Right ventricle myocardium superior (tissue), 1 donor: ENCODE measurements at places on chromosomes 16 and 17. TPM values are rescaled to one million over a fixed set of nuclear protein-coding genes. Genes with fewer than 3 reads are reported as not detected.

DNA sequence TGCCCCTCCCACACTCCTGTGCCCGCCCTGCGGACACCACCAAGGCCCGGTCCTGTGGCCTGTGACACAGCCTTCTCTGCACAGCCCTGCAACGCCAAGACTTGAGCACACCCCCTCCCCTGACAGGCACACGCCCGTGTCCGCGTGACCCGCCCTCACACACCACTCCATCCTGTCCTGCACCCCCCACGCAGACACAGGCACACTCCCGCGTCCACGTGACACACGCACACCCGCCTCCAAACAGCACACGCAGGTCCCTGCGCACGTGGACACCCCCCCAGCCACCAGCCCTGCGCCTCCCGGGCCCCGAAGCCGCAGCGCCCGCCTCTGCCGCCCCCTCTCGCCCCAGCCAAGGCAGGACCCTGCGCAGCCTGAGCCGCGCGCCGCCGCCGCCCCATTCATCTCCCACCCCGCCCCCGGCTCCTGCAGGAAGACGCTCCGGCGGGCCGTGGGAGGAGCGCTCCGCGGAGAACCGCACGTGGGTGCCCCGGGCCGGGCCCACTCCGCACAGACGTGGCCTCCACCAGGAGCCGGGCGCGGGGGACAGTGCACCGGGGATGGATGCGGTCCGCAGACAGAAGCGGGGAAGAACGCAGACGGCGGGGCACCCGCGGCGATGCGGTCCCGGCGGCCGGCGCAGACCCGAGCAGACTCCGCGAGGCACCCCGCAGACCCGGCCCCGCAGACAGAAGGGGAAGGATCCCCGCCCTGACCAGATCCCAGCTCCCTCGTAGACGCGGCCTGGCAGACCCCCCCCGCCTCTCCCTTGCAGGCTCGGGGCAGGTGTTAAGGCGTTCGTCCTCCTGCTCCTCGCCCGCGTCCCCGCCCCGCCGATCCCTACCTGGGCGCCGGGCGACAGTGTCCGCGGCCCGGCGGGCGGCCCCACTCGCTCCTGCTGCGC is 506 bp downstream of the CAMKK1 start:
- peak; percentile 85 for DNase-seq

Gene TNP2
- total RNA-seq: not detected

Gene GPR179
- total RNA-seq: 0.16 TPM

Gene ZP2
- total RNA-seq: not detected

- DNase-seq: peak; percentile 51
Observed at GRCh38 chr16:67451704-67452435, 20.9 kb downstream of the HSD11B2 start.

- no peak for DNase-seq
Observed at GRCh38 chr16:81384006-81384405, 60.6 kb upstream of the CMIP start.

DNA sequence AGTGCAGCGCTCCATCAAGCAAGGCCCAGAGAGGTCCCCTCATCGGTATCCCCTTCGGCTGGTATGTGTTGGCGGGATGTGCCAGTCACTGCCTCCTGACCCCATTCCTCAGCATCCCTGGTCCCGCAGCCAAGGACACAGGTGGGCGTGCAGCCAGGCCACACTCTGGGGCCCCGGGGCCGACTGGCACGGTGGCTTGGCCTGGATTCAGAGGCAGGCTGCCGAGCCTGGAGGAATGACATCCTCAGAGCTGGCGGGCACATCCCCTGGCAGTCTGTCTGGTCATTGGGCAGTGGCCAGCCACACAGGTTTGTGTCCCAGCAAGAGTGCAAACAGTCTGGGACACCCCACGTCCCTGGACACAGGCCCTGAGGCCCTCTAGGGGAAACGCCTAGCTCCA is 111.1 kb downstream of the SDK2 start:
- DNase-seq: peak; percentile 91

GRCh38 chr16:16113076-16113475 is 110.2 kb downstream of the ABCC6 start:
- no peak for DNase-seq

DNA sequence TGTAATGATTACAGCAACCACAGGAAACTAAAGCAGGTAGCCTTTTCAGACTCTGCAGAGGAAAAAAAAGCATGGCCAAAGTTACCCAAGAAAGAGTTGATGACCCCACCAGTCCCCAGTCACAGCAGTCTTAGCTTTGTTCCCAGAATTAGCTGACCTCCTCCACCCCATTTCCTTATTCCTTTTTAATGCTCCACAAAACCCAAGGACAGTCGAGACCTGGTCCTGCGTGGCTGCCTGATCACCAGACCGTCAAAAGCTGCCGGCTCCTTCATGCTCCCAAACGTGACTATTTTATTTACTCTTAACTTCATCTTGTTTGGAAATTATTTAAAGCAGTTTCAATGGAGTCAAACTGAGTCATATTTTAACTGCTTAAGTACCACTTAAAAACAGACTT is 28.7 kb upstream of the MED9 start:
- DNase-seq: no peak

- no peak for DNase-seq
Observed at GRCh38 chr17:78966123-78966813, 13.5 kb downstream of the LGALS3BP start.

DNA sequence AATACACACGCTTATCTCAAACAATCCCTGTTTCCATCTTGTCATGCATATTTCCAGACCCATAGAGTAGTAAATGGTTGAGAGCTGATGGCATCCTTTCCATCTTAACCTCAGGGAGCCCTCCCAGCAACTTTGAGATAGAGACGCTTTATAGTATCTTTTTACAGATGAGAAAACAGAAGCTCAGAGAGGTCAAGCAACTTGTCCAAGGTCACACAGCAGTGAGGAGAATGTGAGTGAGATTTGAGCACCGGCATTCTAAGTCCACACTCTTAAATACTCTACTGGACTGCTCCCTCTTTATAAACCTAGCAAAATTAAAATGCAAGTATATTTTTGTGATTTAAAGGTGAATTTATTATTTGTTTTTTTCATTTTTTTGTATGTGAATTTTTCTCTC is 19.9 kb upstream of the KCNG4 start:
- DNase-seq: no peak

Gene TP53TG3F
- total RNA-seq: not detected

- DNase-seq: no peak
Observed at GRCh38 chr16:80947708-80948625, 58.7 kb downstream of the CMC2 start.

Gene ODAD4
- total RNA-seq: 0.75 TPM

- DNase-seq: no peak
Observed at GRCh38 chr17:48515925-48516900, 14.6 kb downstream of the HOXB1 start.

Gene RPL38
- total RNA-seq: 691 TPM

- no peak for DNase-seq
Observed at GRCh38 chr16:22969567-22969966, 155.6 kb downstream of the HS3ST2 start.

Gene TBC1D3C
- total RNA-seq: not detected

Gene AURKB
- 0.56 TPM for total RNA-seq

DNA sequence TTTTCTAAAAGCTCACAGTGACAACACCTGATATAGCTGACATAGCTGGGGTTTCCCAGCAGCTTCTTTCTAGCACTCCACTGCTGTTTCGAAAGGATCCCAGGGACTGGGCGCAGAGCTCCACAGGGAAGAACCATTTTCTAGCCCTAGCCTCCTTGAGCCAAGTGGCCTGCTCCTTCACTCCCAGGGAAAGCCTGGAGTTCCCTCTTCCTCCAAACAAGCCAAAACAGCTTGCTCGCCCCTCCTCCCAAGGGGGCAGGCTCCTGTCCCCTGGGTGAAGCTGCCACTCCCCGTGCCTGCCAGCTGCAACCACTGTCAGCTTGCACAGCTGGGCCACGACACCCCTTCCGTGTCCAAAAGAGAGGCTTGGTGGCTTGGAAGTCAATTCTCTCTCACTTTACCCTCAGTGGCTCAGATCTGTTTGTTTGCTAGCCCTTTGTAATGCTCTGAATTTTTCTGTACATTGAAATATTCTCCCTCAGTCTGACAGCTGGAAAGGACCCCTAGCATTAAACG is 59.8 kb downstream of the CYTH1 start:
- DNase-seq: peak; percentile 69

GRCh38 chr16:19062706-19063105 is 4.7 kb upstream of the COQ7 start:
- DNase-seq: no peak

GRCh38 chr17:66491213-66491612 is 188.8 kb downstream of the PRKCA start:
- DNase-seq: no peak

DNA sequence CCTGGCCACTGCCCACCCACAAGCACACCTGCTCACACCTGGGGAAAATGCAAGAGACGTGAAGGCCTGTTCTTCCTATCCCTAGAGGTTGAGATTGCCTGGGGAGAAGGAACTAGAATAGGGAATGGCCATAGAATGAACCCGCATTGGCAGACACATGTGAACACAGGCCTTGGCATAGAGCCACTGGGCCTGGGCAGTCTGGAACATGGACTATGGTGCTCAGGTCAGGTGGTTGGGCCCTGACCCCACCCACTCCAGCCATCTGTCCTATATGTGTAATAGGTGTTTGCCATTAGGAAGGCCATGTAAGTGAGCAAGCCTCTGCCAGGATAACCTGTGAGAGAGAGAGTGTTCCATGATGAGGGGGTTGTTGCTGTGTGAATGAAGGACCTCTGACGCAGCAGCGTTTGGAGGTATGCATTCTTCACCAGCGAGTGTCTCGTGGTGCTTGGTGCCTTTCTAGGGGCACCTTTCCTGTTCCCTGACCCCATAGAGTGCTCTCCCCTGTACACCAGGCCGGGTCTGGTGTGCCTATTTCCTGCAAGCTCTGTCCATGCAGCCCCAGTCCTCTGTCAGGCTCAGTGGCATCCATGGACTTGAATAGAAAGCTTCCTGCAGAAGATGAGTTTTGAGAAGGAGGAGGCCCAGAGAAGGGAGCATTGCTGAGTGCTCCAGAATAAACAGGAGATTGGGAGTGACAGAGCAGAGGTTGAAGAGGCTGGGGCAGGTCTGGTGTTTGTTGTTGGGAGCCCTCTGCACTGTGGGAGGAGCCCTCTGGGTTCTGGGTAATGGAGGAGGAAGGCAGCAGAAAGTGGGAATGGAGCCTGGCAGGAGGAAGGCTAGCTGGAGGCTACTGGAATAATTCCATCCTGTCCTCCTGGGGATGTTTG is 15.6 kb downstream of the CTRL start:
- no peak for DNase-seq

DNA sequence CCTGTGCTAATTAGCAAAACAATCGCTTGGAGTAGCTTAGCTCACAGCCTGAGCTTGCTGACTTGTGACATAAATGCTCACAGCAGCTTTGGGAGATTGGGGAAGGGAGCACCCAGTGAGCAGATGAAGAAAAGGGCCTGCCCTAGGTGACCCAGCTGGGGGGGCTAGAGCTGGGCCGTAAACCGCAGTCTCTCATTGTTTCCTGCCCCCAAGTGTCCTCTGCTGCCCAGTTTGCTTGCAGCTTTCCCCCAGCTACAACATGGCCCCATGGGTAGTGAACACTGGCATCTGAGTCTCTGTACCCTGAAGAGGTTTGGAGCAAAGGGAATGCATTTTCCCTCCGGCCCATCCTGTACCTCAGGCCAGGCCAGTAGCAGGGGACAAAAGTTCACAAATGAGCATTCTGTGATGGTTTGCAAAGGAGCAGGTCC is 349.4 kb downstream of the SLC39A11 start:
- no peak for DNase-seq

Gene CLEC19A
- total RNA-seq: not detected

DNA sequence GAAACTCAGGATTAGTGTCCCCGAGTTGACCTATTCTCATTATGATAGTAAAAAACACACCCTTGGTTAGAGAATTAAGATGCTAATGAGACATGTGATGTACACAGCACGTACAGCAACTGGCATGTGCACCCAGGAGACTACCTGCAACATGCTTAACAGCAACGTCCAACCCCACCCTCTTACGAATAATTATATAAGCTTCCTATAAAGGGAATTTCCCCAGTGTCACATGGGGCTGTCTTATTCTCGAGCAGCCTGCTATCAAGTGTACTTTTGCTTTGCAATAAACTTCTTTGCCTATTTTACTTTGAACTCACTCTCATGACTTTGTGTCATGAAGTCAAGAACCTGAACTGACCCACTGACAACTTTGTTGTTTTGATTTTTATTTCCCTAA is 62.4 kb upstream of the PMFBP1 start:
- no peak for DNase-seq

DNA sequence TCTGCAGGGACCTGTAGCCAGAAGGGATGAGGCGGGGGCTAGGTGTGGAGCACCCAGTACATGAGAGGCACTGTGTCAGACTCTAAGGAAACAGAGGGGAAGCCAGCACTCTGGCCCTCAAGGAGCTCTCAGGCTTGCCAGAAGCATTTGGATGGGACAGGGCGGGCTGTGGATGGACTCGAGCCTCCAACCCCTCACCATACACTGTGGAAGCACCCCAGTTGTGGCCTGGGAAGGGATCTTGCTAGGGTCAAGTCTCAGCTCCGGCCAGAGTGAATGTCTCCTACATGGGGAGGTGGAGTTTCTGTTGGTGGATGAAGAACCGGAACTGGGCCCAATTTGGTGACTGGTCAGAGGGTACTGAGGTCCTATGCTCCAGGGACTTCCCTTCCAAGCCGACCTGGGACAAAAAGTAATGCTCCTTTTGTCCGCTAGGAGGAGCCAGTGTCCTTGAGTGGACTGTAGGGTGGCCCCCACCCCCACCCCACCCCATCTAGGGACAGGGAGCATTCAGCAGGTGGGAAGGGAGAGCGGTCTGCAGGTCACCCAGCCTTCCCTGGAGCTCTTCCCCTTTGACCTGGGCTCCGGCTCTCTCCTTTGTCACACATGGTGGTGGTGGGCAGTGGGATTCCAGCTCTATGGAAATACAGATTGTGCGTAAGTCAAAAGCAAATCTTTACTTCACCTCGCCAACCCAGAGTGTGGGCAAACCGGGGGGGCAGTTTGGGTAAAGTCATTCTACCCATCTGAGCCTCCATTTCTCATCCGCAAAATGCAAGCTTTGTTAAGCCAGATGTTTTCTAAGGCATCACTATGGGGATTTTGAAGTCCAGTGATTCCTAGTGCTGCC is 20.4 kb upstream of the PHB1 start:
- DNase-seq: no peak

Gene ARMC7
- total RNA-seq: 5.3 TPM

DNA sequence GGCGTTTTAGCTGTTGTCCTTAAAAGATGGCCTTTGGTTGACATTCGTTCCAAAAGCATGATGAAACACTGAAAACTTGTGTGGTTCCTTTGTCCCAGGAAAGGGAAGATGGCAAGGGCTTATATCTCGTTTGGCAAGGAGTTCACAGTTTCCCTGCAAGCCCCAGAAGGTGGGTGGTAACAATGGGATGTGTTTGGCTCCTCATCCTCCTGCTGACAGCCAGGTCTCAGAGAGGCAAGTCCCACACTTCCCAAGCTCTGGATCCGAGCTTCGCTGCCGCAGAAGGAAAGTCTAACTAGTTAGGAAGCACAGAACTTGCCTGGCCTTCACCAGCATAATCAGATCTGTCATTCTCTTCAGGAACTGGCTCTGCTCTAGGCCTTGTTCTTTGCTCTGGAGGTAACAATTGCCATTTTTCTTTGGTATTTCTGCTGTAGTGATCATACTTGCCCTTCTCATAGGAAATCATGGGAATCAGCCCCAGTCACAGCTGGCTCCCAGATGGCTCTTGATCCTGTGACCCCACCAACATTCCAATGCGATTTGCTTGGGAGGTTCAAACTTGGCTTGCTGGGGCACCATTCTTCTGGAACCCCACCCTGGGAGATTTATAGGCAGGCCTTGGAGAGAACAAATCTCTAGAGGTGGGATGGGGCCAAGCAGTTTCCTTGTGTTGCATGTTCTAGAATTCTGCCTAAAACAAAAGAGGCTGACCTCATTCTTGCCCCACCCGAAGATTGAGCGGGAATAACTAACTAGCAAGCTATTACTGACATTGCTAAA is 17.9 kb downstream of the KPNA2 start:
- peak; percentile 65 for DNase-seq

GRCh38 chr16:29649588-29650494 is 13.2 kb upstream of the SPN start:
- no peak for DNase-seq

Gene RBFOX1
- 70.2 TPM for total RNA-seq
